ENCODE measurements at places on chromosomes 7 and 10.

DNA sequence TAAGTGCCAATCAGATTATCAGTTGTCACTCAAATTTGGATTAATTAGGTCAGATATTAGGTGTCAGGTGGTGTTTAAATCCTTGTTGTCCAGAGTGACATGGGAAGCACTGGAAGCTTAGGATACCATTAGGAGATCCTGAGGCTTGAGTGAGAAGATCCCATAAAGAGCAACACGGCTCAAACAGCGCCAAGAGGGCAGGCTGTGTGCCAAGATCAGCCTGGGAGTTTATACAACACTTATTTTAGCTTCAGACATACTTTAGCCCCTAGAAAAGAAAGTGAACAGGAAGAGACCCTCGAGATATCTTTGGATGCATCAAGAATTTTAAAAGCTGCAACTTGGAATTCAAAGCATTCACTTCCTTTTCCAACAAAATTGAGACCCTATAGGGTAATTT lies 14.2 kb upstream of the ACTA2 start:
- no peak for DNase-seq

DNA sequence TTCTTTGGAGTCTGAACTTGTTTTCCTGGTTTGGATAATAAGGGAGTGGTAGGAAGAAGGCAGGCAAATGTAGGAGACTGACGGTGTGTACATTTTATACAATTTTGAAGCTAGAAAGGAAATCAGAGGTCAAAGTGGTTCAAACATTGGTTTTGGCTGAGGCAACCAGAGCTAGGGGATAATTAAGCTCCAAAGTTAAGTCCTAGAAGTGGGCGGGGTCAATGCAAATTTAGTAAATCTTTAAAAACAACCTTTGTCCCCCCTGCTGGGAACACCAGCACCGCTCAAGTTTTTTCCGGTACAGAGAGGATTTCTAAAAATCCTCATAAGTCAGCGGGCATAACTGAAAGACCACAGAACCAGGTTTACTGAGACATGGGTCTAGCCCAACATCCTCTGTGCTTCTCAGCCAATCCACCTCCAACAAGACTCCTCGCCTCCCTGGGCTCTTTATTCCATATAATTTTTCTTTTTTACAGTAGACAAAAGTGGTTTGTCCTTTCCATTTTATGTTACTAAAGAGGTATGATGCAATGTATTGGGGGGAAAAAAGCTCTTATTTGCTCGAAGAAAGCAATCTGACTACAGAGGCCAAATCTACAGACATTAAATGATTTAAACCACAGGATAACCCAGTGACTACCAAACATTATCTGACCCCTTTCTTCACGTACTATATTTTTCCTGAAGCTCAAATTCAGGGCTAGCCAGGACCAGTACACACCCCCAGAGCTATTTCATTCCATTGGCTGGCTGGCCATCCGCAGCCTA lies 1.6 kb downstream of the GLUD1 start:
- no peak for DNase-seq

DNA sequence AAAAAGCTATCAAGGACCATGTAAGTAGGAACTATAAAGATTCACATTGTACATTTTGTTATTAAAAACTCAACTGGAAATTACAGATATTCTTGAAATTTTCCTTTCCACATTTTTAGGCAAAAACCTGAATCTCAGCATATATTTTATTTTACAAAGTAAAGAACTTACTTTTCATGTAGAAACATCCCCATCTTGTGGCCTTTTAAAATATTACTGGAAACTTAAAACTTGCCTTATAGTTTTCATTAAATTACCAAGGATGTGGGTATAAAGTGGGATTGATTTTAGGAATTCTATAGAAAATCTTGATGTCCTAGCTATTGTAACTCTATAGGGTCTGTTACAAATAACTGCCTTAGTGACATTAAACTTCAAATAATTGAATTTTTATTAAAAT lies 10.6 kb downstream of the DBF4 start:
- DNase-seq: no peak

- DNase-seq: no peak
These were observed 453.5 kb upstream of the TPK1 start for GRCh38 chr7:145289384-145289783.

GRCh38 chr7:157715938-157716280 lies 379.1 kb downstream of the DNAJB6 start:
- no peak for DNase-seq

- DNase-seq: no peak
These were observed 413.8 kb downstream of the KCNMA1 start for GRCh38 chr10:77223526-77224460.

- no peak for DNase-seq
These were observed 234.7 kb upstream of the CACNA2D1 start for GRCh38 chr7:82678259-82678658.

- no peak for DNase-seq
These were observed 221.1 kb upstream of the PTN start for GRCh38 chr7:137564677-137565076.

DNA sequence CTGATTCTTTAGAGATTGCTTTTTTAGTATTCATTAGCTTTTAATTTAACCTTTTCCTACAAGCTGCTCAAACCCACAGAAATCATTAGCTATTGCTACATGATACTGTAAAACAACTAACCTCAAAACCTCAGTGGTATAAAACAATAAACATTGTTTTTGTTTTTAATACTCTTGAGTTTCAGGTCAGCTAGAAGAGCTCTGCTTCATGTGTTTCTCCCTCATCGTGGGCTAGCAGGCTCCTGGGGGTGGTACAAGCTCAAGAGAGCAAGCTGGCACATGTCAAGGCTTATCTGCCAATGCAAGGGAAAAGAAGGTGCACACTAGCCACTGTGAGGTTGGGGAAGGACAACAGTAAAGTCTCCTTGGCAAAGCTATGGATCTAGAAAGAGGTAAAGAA lies 232.9 kb upstream of the PHF14 start:
- DNase-seq: no peak

- no peak for DNase-seq
These were observed 55.2 kb upstream of the FRMD4A start for GRCh38 chr10:14385596-14386593.

DNA sequence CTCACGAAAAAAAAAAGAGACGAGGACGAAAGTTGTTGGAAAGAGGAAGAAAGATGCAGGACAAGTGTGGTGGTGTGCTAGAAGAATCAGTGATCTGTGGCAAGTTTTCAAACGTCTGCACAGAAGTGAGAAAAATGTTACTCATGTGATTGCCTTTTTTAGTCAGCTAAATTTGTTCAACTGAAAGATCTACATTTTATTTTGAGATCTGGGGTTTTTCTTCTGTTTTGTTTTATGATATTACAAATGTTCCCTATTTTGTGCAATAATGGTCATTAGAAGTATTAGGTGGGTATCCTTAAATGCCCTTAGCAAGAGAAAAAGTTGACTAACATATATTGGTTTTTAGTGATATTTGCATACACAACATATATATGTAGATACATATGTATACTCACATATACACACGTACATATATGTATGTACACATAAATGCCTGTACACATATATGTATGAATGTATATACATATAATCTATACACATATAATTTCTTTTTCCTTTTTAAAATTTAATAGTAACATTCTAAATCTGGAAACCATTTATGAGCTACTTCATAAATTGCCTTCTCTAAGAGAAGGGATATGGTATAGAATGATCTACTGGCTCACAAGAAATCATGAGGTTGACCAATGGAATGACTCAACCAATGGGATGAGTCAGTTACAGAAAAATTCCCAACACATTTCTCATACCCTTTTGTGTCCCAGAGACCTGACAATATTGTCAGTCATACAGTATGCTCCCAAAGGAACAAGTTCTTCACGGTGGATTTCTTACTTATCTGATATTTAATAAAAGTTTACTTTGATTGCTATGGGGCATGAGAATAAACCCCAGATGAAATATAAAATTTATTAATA lies 38.4 kb downstream of the SLC39A12 start:
- no peak for DNase-seq

GRCh38 chr10:16986082-16986405 lies 143.6 kb downstream of the CUBN start:
- no peak for DNase-seq

GRCh38 chr7:136741941-136742340 lies 126.5 kb upstream of the CHRM2 start:
- no peak for DNase-seq

- DNase-seq: no peak
These were observed 7.4 kb upstream of the APBB1IP start for GRCh38 chr10:26430641-26431163.

DNA sequence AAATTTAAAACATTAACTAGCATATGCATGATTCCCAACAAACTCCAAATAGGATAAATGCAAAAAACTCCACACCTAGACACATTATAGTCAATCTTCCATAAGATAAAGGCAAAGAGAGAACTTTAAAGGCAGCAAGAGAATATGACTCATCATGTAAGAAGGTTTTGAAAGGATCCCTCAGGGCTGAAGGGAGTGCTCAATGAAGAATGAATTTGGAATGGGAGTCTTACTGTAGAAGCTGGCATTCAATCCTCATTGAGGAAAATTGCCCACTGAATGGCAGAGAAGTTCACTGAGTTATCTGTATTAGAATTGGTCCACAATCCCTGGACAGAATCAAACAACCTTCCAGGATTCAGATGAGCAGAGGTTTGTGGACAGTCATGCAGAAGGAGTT lies 26.1 kb upstream of the ZNF365 start:
- no peak for DNase-seq

DNA sequence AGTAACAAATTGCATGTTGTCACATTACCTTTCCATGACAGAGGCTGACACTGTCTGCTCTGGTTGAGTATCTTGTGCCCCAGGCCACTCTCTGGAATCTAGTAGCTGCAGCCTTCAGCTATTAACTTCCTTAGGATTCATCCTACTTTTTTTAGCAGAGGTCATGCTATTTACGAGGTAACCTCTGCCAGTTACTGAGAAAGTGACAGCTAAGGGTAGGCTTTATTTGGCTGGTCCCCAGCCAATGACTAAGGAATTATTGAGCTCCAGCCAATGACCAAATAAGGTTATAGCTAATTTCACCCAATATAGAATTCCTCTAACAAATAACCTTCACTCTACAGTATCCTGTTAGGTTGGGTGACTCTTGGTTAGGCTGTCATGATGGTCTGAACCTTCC lies 1361.7 kb downstream of the XPNPEP1 start:
- DNase-seq: no peak

DNA sequence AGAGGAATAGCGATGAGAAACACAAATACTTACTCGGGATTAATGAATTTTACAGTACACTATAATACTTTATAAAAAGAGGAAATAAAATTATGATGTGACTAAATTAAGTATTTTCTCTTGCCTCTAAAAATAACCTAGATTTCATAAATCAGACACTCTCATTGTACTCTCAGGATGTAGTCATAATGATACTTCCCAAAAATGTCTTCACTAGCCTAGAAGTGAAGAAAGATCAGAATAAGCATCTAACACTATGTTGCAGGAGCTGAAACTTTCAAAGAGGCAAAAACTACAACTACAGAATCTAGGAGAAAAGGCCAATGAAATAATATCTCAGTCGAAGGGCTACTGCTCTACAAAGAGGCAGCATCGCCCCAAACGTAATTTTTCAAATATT lies 49.4 kb downstream of the DNAJC1 start:
- no peak for DNase-seq

DNA sequence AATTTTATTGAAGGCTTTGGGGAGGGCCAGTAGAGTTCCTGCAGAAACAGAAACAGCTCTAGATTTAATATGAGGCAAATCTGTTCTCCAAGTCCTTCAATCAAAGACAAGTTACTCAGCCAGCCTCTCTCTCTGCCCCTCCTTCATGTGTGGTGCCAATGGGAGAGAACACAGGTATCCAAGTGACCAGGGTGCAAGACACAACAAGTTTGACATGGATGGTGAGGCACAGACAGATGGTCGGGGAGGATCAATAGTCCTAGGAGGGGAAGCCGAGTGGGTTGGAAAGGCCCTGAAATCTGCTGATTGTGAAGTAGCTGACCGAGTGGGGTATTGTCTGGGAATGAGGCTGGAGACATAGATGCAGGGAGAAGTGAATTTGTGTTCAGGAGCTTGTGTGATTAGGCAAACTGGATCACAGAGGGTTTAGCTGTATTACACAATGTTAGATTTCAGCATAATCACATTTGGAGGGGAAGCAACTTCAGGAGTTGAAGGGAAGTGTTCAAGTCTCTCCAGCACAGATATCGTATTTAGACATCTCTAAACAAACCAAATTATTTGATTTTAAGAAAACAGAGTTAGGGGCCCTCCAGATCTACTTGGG lies 1.5 kb downstream of the GIMAP1 start:
- DNase-seq: no peak

DNA sequence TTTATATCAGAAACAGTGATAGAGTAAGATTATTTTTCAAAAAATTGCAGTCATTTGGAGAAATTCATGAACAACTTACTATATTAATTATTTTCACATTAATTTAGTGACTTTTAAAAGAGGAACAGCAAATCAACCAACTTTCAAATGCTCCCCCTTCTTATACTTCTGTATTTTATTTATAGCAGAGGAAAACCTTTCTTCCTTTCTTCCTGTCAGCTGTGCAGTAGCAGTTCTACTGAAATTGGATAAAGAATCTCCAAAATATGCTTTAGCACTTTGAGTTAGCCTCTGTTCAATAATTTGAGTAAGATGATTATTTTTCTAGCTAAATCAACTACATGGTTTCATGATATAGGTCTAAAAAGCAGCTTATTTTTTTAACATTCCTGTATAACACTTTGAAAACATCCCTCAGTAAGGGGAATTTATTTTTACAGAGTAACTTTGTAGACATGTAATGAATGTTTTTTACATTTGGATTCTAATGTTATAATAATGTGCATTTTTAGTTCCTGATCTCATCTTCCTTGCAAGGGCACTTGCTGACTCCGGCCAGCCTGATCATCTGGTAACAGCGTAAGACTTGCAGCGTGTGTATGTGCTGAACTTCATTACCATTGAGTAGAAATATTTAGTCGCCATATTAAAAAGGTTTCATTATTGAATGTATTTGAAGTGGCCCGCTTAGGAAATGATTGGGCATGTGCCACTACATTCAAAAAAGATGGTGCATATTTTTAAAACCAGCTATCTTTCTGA lies 158.3 kb upstream of the HDAC9 start:
- DNase-seq: no peak

- DNase-seq: no peak
These were observed 128.0 kb downstream of the RSU1 start for GRCh38 chr10:16689227-16689626.

DNA sequence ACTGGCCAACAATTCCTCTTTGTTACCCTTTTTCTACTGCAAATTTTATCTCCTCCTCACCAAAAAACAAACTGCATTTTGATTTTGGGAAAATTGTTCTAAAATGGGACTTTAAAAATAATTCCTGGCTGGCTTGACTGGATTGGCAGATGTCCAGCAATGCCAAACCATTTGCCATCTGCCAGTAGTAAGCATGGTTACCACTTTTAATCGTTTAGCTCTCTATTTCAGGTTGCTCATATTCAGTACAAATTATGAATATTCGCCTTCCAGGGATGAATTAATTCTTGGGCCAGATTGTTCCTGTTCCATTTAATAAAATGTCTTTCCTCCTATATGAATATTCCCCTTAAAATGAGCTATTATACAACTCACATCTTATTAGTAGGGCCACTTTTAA lies 35.7 kb downstream of the SMNDC1 start:
- no peak for DNase-seq

DNA sequence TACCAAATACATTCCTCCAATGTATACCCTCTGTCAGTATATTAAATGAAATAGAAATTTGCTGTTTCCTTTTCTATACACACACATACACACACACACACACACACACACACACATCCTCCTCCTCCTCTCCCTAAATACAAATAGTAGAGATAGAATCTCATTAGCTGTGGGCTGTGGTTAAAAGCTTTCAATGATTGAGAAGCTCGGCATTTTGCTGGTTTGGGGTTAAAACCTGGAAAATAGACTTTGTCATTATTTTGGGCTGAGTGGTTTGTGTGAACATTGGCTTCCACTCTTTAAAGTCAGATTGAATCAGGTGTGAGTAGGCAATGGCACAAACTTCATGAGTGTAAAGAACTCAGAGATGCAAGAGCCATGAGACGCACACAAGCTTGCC lies 596.0 kb downstream of the XPNPEP1 start:
- DNase-seq: no peak

Measured in activated CD4-positive, alpha-beta T cell treated with anti-CD3 and anti-CD28 coated beads, Interleukin-2, amount 50 U/mL, for 24 hours (primary cell).